H9 (cell line): ENCODE measurements at places on chromosomes 13 and 19.

DNA sequence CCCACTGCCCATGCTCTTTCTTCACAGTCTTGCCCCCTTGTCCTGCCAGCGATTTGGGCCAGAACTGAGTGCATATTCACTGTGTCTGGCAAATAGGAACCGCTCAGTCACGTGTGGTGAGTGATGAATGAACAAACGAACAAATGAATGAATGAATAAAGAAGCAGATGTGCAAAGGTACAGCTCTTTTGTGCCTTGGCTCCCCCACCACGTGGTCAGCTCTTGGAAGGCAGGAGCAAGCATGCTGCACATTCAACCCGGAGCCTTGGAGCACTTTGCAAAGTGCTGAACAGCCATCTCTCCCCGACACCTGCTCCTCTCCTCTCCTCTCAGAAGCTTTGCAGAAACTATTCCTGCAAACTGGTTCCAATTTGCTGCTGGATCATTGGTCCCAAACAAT lies 52.4 kb downstream of the LATS2 start:
- DNase-seq: no peak

- no peak for DNase-seq
Measured at GRCh38 chr13:93810264-93810663, 583.7 kb downstream of the GPC6 start.

DNA sequence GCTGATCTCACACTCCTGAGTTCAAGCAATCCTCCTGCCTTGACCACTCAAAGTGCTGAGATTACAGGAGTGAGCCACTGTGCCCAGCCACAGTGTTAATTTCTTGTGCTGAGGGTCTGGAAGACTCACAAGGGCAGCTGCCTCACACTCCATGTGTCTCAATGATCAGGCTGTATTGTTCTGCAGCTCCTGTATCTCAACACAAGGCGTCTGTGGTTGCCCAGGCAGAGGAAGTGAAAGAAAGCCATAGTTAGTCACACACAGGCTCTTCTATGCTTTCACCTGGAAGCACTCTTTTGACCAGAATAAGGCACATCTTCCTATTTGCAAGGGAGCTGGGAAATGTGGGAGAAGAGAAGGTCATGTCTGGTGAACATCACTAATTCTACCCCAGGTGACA lies 107.3 kb upstream of the ZNF507 start:
- no peak for DNase-seq

DNA sequence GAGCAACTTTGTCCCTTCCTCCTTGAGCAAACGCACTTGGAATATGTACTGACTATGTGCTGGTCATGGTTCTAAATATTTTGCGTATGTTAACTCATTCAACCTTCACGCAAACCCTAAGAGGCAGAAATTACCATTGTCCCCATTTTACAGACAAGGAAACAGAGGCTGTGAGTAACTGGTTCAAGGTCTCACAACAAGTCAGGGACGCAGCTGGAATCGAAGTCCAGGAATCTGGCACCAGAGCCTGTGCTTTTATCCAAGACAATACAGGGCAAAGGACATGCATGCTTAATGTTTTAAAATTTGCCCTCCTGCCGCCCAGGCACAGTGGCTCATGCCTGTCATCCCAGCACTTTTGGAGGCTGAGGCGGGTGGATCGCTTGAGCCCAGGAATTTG lies 5.1 kb downstream of the FXYD5 start:
- no peak for DNase-seq

- DNase-seq: no peak
Measured at GRCh38 chr13:101739382-101740178, 287.1 kb downstream of the ITGBL1 start.

- DNase-seq: no peak
Measured at GRCh38 chr19:46288896-46289588, 7.8 kb upstream of the HIF3A start.

DNA sequence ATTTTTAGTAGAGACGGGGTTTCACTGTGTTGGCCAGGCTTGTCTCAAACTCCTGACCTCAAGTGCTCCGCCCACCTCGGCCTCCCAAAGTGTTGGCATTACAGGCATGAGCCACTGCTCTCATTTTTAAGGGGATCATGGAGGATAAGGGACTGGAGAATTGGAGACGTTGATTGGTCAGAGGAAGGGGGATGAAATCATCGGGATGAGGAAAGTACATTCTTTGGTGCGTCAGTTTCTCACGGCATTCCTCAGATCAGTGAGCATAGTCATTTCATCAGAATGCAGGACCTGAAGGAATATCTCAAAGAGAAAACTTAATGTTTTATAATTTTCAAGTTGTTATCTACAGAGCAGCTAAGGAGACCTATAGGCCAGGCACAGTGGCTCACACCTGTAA lies 14.0 kb downstream of the ZNF114 start:
- DNase-seq: no peak

DNA sequence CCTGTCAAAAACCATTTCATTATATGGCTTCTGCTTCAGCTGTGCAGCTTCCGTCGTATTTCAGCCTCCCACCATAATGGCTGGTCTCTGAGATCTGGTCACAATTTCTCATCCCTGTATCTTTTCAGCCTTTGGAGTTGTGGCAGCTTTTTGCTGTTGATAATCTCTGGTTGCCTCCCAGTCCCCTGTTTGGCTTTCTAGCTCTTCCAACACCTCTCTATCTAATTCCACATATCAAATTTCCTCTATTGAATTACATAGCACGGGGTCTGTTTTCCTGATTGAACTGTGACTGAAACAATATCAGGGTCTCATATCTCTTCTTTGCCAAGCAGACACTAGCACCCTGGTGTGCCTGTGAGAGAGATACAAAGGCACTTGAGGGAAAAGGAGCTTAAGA lies 222.1 kb upstream of the OBI1 start:
- no peak for DNase-seq

- DNase-seq: no peak
Measured at GRCh38 chr19:49938662-49939061, 9.4 kb upstream of the NUP62 start.

GRCh38 chr13:112784811-112785482 lies 95.1 kb downstream of the ATP11A start:
- no peak for DNase-seq

- DNase-seq: no peak
Measured at GRCh38 chr13:50410921-50411746, 395.9 kb downstream of the KCNRG start.
